ENCODE measurements at places on chromosomes 1 and 21. TPM values are rescaled to one million over a fixed set of nuclear protein-coding genes. Genes with fewer than 3 reads are reported as not detected.

DNA sequence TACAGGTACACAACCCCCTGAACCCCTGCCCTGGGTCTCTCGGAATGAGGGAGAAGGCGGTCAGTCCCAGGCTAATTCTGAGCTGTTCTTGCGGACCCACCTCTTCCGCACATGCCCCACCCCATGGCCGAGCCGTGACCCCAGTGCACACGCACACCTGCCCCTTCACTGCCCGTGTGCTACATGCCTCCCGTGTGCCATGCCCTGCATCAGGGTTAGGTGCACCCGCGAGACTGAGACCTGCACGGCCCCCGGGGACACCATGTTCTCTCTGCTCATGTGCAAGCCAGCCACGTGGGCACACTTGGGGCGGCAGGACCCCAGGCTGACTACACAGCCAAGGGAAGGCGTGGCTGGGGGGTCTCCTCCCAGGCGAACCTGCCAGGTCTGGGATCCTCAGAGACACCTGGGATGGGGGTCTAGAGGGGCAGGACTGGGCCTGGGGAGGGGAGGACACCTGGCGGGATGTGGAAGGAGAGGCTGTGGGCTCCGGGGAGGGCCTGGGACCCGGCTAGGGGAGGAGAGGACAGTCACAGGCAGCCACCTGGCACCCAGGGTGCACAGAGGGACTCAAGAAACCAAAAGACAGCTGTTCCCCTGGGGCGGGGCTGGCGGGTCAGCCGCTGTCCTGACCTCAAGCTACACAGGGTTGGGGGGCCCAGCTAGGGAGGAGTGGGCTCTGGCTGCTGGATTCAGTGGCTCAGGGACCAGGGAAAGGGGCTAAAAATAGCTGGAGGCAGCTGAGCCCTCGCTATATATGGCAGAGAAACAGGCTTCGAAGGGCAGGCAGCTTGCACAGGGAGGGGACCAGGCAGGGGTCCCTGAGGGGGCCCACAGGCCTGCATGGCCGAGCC lies 133.4 kb downstream of the CASZ1 start:
- no peak for DNase-seq

DNA sequence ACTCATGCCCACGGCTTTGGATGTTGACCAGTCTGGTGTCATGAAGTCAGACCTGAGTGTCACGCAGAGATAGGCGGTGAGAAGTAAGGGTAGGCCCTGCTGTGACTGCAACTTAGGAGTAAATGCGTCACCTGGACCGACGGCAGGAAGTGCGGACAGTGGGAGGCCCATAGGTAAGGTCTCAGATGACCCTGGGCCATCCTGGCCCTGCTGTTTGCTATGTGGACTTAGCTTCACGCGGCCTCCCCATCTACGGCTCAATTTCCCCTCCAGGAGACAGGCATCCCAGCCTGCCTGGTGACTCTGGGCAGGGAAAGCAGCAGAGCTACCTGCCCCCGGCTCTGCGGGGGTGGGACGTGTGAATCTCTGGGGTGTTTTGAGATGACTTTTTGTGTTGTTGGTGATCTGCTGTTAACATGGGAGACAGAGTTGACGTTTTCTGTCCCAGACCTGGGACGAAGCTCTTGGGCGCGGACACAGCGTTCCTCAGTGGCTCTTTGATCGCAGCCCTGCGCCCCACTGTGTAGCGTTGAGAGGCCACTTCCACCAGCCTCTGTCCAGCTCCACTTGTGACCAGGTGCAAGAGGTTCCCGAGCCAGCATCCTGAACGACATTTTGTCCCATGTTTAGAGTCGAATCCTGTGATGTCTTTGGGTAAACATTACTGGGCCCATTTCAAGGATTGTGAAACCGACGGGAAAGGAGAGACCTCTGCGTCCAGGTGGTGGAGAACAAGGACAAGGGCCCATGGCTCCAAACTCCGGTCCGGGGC lies 39.9 kb downstream of the CRYAA start:
- no peak for DNase-seq

GRCh38 chr1:43864111-43865045 lies 69.2 kb upstream of the ARTN start:
- DNase-seq, result no peak

- no peak for DNase-seq
Measured at GRCh38 chr1:74246315-74246714, 11.1 kb downstream of the TNNI3K start.

DNA sequence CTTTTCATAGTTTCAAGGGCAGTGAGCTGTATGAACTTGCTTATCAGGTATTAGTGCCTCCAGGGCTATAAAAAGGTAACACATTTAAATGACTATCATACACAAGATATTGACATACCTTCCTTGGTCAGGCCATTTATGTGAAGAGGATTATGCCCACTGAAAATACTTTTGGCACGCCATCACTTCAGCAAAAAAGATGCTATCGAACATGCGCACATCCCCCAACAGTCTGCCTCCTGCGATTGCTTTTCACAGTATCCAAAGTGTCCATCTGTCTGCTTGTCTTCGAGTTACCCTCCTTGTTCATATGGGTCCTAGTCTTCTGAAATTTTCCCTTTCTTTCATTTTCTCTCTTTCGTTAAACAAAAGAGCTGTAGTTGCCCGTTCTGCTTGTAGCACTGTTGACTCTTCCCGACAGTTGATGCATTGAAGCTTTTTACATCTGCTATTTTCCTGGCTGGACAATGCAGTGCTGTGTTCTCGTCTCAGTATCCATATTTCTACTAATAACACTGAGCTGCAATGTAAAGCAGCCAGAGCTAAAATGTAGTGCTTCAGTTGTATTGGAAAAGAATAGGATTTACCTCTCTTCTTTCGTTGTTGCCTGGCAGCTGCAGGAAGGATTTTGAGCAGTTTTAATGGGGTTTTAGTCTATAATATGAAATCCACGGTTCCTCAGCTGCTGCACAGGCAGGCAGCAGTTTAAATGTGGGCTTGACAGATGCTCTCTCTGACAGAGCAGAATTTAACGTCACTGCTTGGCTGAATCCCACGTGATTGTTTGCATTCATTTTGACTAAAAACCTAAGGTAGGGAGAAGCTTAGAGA lies at the start of gene B3GALT2:
Gene B3GALT2, minus strand, starts transcription at position 713 of the 831 bp plus-strand sequence. CDS start 5,051 bp downstream, outside the sequence.
- no peak for DNase-seq

The CD1E gene
- total RNA-seq, result not detected

The CFH gene
- 27.3 TPM for total RNA-seq

The SPRR2A gene
- total RNA-seq, result not detected

Measured in HT-29 (cell line).